ENCODE measurements at places on chromosomes 12 and 14. TPM values are rescaled to one million over a fixed set of nuclear protein-coding genes. Genes with fewer than 3 reads are reported as not detected.

The C12orf54 gene
- not detected for polyA plus RNA-seq

The HOXC9 gene
- 0.51 TPM for polyA plus RNA-seq

The LYZ gene
- polyA plus RNA-seq, result 128 TPM

The OAS2 gene
- polyA plus RNA-seq, result 2.9 TPM

The HOXC10 gene
- polyA plus RNA-seq, result 0.19 TPM

The NXPH4 gene
- 0.91 TPM for polyA plus RNA-seq

The NUMB gene
- 88.3 TPM for polyA plus RNA-seq

The VSIG10 gene
- 19.6 TPM for polyA plus RNA-seq

The TMEM229B gene
- polyA plus RNA-seq, result 11.9 TPM

The RIC8B gene
- polyA plus RNA-seq, result 13.9 TPM

The OTOGL gene
- polyA plus RNA-seq, result 0.22 TPM

The RNF34 gene
- 39.2 TPM for polyA plus RNA-seq

The PRH2 gene
- polyA plus RNA-seq, result 0.55 TPM

The LMBR1L gene
- polyA plus RNA-seq, result 111 TPM

The SLC38A4 gene
- polyA plus RNA-seq, result 1.3 TPM

The NGB gene
- polyA plus RNA-seq, result 3.1 TPM

The FAM90A1 gene
- polyA plus RNA-seq, result 0.91 TPM

The IPO8 gene
- 37.3 TPM for polyA plus RNA-seq
